Cardiac muscle cell (in vitro differentiated cells and primary cell): ENCODE measurements at places on chromosomes 5 and 9. TPM values are rescaled to one million over a fixed set of nuclear protein-coding genes. Genes with fewer than 3 reads are reported as not detected.

GRCh38 chr5:68196876-68197275 is 18.7 kb upstream of the PIK3R1 start:
- no peak for DNase-seq

Gene APBA1
- 0.54 and 0.93 TPM in 2 replicates for polyA plus RNA-seq

Gene TPPP
- 2.6 and 3.7 TPM in 2 replicates for polyA plus RNA-seq

DNA sequence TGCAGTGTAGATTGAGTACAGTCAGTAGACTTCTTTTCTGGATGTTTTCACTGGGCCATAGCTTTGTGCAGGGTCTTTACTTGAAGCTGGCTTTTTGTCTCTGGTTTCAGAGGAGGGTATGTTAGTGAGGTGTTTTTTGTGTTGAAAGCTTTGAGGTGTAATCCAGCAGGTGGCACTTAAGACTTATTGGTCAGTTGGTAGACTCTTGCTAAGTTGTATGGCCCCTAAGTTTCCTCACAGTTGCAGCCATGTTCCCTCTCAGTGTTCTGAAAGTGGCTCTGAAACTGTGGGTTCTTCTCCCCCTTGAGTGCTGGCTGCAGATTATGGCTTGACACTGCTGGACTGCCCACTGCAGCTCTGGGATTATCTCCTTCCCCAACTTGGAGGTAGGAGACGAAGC is 55.7 kb upstream of the SLC44A1 start:
- DNase-seq, result no peak

DNA sequence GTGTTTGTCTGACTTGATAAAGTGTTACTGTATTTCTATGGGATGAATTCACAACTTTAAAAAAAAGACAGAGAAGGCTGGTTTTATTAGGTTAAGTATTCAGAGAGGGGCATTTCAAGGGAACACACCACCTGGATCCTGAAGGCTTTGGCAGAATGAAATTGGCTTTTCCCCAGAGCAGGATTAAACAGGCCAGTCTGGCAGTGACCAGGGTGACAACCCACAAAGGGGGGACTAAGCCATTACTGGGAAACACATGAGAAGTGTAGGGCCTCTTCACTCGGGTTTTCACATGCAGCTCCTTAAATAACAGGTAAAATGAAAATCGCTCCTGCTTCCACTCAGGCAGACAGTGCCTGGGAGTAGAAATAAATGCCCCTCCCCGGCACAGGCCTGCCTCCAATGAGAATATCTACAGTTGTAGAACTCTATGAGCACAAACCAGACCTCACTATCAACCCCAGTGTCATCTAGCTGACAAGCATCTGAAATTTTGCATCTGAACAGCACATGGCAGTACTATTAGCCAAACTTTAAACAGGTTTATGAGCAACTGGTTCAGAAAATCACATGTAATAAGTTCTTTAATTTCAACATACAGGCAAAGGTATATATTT is 85.8 kb downstream of the LHFPL2 start:
- no peak for DNase-seq

Gene WWC1
- 6.0 and 6.9 TPM in 2 replicates for polyA plus RNA-seq

DNA sequence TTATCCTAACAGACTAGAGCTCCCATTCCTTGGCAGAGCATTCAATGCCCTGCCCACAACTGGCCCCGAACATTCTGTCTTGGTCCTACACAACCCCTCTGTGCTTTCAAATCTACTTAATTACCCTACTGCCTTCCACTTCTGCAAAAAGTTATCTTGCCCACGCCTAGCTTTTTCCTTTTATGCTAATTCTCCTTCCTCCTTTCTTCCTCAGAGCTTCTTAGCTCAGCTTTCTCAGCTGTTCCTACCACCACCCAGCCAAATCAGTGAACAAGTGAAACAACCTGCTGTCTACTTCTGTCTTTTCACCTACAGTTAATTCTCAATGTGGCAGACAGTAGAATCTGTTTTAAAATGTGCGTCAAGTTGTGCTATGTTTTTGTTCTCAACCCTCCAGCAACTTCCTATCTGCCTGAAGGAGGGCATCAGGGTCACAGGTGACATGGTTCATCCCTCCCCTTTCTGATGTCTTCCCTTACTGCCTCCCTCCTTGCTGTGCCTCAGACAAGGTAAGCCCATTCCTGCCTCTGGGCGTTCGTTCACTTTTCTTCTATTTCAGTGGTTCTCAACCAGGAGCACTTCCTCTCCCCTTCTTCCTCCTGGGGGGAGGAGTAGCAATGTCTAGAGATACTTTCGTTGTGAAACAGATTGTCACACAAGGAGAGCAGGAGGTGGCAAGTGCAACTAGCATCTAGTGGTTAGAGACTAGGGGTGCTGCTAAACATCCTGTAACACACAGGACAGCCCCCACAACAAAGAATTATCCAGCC is 1.3 kb upstream of the REEP5 start:
- no peak for DNase-seq

Gene AQP3
- 7.2 and 9.0 TPM in 2 replicates for polyA plus RNA-seq

DNA sequence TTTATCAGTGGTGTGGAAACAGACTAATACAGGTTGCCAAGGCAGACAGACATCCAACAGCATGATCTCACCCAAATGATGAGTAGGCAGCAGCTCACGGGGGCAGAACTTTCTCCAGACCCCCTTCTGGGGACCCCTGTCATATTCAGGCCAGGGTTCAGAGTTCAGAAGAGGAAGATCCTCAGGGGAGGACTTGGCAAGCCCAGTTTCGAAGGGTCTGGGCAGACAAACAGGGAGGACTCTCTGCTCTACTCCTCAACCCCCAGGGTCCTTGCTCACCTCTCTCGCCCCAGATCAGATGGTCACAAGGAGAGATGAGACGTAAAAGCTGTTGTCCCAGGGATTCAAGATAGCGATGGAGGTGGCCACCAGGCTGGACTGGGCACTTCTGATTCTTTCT is 215.1 kb upstream of the MVB12B start:
- no peak for DNase-seq

DNA sequence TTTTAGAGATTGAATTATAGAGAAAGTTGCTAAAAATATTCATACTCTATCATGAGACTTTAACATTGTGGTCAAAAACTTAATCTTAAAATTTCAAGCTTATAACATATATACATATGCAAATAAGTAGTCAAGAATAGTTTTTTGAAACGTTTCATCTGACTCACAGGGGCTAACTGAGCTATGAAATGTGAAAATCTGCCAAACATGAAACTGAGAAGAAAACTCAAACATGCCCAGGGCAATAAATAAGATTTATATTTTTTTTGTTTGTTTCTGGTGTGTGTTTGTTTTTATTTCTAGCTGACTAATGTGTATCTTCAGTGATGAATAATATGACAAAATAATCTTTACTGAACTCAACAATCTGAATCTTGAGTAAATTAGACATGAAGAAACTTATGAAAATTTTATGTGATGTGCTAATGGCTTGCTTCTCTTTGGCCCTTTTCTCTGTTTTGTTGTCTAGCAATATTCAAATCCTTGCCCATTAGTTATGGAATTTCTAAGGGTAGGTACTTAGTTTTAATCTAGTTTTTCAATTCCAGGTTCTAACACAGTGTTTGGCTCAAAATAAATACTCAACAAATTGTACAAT is 99.9 kb downstream of the FAM174A start:
- DNase-seq, result no peak

DNA sequence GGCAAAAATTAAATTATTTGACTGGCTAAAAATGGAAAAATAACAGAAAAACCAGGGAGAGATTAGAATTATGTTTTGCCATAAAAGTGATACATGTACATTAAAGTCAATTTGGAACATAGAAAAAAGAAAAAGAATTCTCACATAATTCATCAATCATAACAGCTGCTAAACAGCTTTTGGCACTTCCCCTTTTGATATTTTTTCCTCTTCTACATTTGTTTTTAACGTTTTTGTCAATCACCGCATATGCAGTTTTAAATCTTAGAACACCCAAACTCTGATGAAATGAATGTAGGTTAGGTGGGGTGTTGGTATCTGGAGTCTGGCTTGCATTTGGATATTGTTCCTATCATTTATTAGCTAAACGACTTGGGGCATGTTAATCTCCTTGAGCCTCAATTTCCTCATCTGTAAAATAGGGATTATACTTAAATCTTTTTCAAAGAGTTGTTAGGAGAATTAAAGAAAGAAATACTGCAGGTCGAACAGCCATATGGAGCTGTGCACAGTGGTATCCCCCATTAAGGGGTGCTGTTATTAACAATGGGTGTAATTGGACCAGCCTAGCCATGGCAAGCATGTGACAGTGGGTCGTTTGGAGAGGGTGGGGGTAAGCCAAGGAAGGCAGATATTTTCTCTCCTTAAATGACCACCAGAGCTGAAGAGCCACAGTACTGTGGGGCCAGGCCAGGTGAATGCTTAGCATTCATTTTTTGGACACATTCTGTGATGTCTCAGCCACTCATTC is 22.6 kb downstream of the NPR3 start:
- DNase-seq, result no peak

- DNase-seq, result no peak
Observed at GRCh38 chr5:35365758-35366157, 135.5 kb upstream of the PRLR start.

DNA sequence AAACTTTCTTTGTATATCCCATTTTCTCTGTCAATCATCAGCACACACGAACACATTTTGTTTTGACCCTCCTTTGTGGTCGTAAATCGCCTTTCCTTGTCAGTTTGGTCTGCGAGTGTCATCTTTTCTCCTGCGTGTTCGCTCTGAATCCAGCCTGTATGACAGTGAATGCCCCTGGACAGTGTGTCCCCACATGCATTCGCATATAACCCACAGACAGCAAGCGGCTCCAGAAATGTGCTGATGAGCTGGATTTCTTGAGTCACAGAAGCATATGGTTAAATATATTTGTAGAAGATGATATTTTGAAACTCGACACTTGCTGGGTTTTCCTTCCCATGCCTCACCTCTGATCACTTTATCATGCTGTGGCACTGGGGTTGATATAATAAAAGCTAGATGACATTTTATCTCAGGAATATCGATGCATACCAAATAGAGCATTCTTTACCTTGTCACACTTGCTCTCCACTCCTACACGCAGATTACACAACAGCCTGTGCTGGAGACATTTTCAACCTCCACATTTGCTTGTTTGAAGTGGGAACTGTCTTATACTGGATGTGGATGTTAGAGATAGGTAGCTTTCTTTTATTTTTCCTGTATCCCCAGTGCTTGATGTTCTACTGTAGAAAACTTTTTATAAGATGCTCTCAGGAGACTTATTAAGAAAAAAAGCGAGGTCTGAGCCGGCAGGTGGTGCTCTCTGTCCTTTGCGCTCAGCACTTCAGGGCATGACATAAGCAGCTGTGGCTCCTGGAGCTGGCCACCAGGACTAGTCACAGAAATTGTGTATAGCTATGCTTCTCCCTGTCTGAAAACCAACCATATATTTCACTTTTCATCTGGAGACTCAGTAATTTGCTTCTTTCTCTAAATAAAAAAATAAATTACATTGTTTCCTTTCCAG is 215.1 kb downstream of the SH3GL2 start:
- peak; percentile 18 for DNase-seq

GRCh38 chr5:50575740-50576139 is 90.7 kb upstream of the PARP8 start:
- no peak for DNase-seq

Gene DENND1A
- polyA plus RNA-seq, result 13.1 and 21.4 TPM in 2 replicates

DNA sequence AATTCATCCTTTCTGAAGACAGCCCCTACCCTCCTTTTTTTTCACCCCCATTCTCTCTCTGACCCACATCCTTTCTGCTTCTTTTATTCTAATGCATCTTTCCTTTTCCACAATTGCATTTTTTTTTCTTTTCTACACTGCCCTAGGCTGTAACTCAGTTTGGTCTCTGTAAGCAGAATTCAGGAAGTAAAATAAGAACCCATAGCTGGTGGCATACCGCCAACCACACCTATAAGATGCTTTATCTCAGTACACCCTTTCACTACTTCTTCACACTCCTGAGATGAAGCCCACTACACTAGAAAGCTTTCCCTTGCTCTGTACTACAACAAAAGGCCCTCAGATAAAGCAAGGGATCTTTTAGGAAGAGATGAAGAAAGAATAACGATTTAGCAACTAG is 16.1 kb upstream of the TSSK1B start:
- no peak for DNase-seq

- no peak for DNase-seq
Observed at GRCh38 chr5:14040542-14040941, 96.1 kb upstream of the DNAH5 start.

Gene SHISAL2B
- polyA plus RNA-seq, result 0.36 and 1.6 TPM in 2 replicates

DNA sequence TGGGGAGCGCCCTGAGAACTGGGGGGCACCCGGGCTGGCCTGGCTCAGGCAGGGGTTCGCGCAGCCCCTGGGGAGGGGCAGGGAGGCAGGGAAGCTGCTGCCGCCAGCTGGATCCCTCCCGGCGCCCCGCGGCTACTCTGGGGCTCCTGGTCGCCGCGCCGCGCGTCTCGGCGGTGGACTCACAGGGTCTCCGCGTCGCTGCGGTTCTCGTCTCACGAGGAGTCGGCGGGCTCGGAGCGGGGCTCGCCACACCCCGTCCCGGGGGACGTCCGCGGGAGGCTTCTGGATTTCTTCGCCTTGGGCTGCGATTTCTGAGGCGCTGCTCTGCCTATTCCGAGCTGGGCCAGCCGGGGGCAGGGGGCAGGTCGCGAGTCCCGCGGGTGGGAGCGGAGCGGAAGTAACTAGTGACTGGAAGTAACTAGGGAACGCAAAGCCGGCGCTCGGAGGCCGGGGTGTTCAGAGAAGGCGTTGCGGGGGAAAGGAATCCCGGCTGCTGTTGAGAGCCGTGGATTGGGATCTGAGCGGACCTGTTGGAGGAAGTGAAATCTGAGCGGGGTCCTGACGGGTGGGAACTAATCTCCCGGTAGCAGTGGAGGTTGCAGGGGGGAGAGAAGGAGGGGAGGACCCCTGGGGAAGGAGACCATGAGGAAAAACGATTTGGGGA is 511 bp downstream of the CYSTM1 start:
- DNase-seq, result peak; percentile 75

DNA sequence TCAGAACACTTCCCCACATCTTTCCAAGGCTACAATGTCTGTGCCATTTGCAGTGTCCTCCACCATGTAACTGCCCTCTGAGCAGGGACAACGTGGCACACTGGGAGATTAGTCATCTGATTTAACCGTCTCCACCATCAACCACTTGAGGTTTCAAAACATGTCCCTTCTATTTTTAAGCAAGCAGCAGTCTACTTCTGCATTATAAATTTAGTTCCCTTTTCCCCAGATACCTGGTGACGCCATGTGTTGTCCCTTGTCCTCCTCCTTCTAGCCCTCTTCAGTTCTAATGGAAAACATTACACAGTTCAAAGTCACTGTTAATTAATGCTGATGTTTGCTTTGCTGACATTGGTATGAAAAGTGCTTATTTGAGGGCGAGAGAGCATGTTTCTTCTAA is 52.8 kb downstream of the ATP10B start:
- no peak for DNase-seq

GRCh38 chr5:51691538-51692079 is 308.4 kb downstream of the ISL1 start:
- no peak for DNase-seq

DNA sequence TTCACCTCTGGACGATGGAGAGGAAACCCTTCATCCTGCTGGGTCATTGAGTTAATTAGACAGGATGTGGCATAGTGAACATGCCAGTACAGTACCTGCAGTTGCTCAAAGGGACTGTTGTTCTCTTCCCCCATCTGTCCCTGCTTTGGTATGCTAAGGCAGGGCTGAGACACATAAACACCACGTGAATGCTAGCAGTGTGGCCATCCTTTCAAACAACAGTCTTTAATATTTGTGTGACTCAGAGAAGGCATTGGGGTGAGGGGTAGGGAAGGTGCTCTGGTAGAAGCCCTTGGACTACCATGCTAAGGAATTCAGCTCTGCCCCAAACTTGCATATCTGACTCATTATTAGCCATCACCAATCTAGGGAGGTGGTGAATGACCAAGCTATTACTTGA is 180.2 kb upstream of the ZNF618 start:
- DNase-seq, result no peak
